Dorsolateral prefrontal cortex (tissue), 122 donors: ENCODE measurements at places on chromosomes 12 and 14.

GRCh38 chr14:93113678-93114067, 2.1 kb downstream of the ITPK1 start:
- DNase-seq = no peak

GRCh38 chr14:53376064-53376463, 222.9 kb upstream of the DDHD1 start:
- no peak for DNase-seq

DNA sequence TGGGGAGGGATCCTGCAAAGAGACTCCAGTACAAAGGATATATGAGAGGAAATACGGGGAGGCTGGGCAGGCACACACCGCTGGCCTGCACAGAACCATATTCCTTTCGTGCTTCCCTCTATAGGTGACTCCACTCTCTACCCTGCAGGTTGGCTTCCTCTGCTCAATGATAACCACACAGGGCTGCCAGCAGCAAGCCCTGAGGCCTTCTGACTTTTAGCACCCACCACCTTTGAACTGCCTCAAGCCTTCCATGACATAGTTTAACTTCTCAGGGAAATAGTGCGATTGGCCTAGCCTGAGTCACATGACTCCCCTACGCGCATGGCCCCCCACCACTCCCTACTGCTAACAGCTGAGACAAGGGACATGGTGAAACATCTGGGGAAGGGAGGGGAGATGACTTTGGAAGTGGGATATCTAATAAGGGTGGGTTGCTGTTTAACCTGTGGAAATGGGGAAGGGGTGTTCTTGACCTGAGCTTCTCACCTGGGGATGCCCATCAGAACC, 3.0 kb upstream of the FOXN3 start:
- no peak for DNase-seq

GRCh38 chr12:115079760-115080159, 395.8 kb upstream of the TBX3 start:
- DNase-seq = no peak

DNA sequence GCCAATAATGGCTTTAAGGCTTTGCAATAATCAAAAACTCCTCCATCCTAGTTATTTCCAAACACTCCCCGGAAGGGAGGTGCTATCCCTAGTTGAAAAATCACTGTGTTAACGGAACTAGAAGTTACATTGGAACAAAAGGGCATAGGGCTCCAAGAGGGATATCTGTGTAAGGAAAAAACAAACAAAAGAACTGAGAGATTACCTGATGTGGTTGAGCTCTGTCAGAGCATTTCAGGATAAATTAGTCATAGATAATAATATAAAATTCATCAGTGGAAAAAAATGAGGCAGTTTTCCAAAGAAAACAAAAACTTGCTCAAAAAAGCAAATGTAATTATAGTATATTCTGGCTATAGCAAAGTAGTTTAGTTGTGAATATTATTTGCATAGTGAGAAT, 27.4 kb upstream of the PAPLN start:
- no peak for DNase-seq

- DNase-seq = no peak
These were observed 1.3 kb downstream of the BHLHE41 start for GRCh38 chr12:26123482-26123980.

DNA sequence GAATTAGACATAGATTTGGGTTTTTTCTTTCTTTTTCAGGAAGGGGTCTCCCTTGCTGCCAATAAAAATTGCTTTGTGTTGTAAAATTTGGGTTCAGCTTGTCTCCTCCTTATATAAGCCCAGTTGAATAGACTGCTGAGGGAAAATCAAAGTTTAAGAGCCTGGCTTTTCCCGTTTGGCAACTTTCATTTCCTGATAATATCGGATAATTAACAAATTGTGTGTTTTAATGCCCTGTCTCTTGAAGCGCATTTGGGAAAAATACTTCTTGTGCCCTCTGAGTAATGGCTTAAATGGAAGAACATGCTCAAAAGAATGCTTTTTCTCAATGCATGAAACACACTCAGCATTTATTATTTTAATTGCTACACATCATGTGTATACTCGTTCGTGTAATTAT, 198.0 kb upstream of the DCN start:
- DNase-seq = no peak

DNA sequence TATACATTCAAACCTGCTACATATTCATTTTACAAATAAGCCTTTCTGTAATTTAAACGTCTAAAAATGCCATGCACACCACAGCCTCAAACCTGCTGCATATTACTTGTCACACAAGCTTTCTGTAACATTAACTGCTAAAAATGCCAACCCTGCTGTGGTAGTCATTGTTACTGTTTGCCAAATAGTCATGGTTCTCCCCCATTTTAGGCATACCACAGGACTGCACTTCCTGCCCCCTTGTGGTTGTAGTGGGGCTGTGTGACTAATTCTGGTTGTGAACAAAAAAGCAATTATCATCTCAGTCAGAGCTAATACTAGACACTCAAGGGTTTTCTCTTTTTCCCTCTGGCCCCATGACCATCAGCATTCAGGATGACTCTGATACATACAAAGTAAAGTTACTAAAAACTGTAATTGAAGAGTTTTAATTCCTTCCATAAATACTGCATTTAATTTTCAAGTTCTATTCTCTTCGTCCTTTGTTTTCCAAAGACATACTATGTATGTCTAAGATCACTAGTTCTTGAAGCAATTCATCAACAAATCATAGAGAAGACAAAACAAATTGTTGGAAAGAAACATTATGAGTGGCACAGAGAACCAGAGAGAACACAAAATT, 5.7 kb upstream of the SLC35F4 start:
- DNase-seq = no peak
